ENCODE measurements at places on chromosomes 5 and 9.

DNA sequence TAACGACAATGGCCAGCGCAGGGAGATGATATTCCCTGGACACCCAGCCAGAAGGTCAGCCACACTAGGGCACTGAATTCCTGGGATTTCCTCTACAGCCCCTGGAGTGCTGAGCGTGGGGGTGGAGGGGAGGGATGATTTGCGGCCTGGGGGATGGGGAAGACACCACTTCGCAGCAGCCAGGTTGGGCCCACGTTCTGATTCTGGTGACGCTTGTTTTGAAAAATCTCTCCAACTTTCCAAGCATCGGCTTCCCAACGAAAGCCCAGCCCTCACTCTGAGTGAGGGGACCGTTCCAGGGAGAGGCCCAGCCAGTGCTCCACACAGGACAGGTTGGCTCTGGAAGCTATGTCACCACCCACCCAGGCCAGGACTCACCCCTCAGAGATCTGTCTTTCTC is 5.4 kb downstream of the GFPT2 start:
- no peak for DNase-seq

GRCh38 chr5:157611571-157612476 is 36.2 kb upstream of the ADAM19 start:
- DNase-seq = no peak

- no peak for DNase-seq
Measured at GRCh38 chr5:97553604-97554452, 370.8 kb upstream of the RIOK2 start.

GRCh38 chr5:133214153-133214820 is 162.5 kb downstream of the HSPA4 start:
- DNase-seq = no peak

GRCh38 chr9:109997682-109998081 is 210.3 kb downstream of the C9orf152 start:
- DNase-seq = no peak

DNA sequence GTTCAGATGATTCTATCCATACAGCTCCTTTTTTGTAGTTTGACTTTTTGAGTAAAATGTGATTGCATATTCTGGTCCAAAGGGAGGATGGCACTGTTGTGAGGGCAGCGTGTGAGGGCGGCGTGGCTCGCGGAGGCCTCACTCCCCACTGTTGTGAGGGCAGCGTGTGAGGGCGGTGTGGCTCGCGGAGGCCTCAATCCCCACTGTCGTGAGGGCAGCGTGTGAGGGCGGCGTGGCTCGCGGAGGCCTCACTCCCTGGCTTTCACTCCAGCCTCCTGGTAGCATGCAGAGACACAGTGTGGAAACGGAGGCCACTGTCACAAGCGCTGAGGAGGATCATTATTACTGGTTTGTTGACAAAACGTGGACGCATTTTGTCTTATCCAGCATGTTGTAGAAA is 79.0 kb downstream of the EHMT1 start:
- DNase-seq = no peak

DNA sequence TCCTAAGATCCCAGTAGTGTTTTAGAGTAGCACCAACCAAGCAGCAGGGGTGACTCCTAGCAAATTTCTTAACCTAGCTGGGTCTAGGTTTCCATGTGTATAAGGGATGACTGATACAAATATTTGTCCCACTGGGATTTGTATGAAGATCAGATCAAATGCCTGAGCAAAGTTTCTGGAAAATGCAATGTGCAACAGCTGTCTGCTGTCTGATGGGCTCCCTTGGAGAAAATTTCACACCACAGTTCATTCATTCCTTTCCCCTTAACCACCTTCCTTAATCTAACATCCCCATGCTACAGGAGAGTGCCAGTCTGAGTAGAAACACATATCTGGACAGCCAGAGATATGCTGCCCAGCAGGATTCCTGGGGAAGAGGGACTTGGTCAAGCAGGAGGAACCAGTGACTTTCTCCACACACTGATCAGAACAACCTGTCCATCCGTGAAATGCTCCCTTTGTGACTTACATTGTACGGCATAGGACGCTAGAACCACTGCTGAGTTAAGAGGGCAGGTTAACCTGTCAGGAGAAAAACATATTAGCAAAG is 53.3 kb downstream of the PTPN3 start:
- DNase-seq = no peak

DNA sequence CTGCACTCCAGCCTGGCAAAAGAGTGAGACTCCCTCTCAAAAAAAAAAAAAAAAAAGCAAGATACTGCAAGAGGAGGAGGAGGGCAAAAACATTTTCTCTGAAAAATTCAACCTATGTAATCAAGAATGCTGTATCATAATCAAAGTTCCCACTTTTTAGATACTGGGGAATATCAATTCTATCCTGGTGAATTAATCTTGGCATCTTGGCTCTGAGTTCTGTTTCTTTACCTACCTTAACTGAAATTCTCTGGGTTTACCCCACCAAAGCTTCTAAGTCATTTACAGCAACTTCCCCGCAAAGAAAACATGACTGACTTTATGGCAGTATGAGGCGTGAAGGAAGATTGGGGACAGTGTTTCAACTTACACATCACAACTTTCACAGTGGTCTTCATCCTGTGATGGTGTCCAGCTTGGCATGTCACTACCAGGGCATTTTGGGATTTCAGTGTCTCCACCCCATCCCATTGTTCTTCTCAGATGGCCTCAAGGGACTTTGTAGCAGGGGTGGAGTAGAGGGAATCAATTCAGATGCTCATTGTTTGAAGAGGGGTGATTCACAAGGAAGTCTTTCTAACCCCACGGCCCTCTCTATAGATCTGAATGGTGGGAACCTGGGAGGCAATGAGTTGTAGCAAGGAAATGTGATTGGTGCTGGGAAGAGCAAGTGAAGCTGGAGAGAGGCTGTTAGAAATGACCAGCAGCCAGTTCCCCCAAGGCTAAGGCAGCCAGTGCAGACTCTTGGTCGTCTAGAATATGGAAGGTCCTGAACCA is 130.5 kb downstream of the SCAMP1 start:
- DNase-seq = no peak

- DNase-seq = no peak
Measured at GRCh38 chr9:82584349-82584863, 478.5 kb downstream of the RASEF start.

- DNase-seq = no peak
Measured at GRCh38 chr9:124481115-124481514, 26.1 kb downstream of the NR5A1 start.

DNA sequence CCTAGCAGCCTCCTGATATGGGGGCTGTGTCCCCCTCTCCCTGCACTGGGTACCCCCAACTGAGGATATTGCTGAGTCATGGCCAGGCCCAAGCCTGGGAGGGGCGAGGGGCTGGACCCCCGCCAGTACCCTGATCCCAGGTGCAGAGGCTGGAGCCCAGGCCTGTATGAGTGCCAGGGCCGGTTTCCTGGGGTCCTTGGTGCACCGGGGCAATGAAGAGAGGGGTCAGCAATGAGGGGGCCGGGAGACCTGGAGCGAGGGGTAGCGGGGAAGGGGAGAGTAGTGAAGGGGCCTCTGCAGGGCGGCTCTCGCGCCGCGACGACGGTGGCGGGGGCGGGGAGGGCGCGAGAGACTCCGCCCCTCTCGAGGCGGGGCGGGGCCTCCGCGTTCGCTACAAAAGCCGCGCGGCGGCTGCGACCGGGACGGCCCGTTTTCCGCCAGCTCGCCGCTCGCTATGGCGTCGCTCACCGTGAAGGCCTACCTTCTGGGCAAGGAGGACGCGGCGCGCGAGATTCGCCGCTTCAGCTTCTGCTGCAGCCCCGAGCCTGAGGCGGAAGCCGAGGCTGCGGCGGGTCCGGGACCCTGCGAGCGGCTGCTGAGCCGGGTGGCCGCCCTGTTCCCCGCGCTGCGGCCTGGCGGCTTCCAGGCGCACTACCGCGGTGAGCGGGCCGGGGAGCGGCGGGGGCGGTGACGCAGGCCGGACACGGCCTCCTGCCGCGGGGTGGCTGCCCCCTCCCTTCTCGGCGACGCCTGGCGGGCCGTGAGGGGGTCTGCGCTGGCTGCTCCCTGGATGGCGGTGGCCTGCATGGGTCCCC is at the start of gene SQSTM1:
TSS of gene SQSTM1 (plus strand) at position 423 of the 815 bp plus-strand sequence. CDS start at position 455, 32 bp downstream.
- DNase-seq = no peak

GRCh38 chr5:565782-566440 is 41.7 kb upstream of the SLC9A3 start:
- DNase-seq = no peak

GRCh38 chr9:135516132-135516860 is 4.9 kb upstream of the LCN1 start:
- no peak for DNase-seq
